CD4-positive, alpha-beta T cell treated with Interleukin-6 at 100 ng/mL for 8 hours (primary cell): ENCODE measurements at places on chromosomes 7 and 10.

GRCh38 chr10:30378201-30378995 is 29.3 kb upstream of the MTPAP start:
- DNase-seq: no peak

GRCh38 chr7:7428806-7429205 is 106.9 kb downstream of the COL28A1 start:
- no peak for DNase-seq

DNA sequence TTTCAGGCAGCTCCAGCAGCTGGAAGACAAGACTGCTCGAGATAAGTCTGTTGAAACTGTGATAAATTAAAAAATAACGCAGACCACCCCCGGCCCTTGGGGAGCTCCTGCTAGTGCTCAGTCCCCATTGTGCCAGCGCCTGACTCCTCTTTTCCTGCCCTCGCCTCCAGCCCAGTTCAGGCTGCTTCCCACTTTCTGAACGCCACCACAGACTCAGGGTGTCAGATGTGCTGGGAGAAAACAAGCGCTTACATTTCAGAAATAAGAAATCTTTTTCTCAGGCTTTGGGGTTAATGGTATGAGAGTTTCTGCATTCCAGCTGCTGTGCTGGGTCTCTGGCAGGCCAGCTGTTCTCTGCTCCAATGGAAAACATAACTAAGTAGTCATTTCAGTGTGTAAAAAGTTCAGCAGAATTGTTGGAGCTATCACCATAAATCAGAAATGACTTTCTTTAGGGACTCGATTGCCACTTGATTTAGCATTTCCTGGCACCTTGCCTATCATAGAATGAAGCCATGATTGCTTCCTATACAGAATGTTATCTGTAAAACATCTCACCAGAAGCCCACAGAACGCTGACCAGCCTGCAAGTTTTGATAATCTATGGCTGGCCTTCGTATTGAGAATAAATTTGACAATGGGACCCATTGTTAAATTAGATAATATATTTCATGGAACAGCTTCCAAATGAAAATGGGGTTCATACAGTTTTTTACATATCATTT is 257.0 kb upstream of the ZNF32 start:
- DNase-seq: no peak

GRCh38 chr7:22700559-22701002 is 26.4 kb upstream of the IL6 start:
- no peak for DNase-seq

DNA sequence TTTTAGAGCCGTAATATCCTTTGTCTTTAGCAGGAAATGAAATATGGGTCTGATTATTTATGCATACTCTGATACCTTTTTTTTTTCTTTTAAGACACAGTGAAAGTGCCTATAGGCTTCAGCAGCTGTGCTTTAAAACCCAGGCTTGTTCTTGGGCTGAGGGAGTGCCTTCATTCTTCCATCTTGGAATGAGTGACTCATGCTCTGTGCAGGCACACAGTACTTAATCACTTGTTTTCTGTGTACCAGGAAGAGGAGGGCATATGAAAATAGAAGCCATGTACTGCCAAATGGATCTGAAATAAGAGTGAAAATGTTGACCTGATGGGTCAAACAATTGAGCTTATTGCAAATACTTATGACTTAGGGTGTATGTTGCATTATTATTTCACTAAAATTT is 12.0 kb downstream of the INPP5F start:
- DNase-seq: no peak

DNA sequence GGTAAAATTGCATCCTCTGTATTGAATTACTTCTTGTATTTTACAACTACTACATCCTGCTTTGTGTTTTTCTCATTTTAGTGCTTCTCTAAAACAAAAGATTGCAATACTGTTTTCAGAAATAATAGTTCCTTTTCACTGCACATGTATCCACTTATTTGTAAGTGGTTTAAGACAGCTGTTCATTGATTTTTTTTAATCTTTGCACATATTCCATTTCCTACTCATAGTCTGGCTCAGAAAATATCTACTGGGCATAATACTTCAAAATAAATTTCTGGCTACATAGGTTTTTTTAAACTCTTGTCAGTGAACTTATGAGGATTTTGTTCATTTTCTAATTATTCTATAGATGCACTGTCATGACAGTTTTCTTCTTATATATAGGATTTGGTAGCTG is 54.8 kb downstream of the SND1 start:
- DNase-seq: no peak

DNA sequence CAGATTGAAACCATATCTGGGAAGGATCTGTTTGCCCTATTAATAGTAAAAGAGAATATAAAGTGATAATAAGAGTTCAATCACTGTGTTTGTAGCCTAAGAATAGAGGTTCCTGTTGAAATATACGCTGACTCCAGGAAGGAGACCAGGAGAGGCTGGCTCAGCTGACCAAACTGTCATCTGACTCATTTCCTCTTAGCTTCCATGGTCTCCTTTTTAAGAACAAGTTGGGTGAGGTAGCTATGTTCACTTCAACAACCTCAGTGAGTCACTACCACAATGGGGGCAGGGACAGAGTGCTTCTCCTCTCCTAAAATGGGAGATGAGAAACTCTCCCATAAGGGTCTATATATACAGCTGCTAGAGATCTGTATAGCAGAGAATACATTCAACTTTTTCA is 543.3 kb downstream of the CALN1 start:
- DNase-seq: no peak

GRCh38 chr7:131131012-131131745 is 196.5 kb upstream of the MKLN1 start:
- DNase-seq: no peak

- DNase-seq: no peak
Measured at GRCh38 chr7:152882576-152883310, 123.2 kb downstream of the ACTR3B start.

DNA sequence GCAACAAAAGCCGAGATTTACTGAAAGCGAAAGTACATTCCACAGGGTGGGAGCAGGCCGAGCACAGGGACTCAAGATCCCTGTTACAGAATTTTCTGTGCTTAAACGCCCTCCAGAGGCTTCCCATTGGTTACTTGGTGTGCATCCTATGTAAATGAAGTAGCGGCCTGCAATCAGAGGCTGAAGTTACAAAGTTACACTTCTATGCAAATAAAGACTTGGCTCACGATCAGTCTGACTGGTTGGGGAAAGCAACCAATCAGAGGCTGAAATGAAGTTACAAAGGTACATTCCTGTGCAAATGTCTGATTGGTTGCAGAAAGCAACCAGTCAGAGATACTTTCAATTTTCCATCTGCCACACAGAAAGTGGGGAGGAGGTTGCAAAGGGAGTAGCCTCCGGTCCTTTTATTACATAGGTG is 4.1 kb downstream of the ACBD7 start:
- DNase-seq: peak; percentile 34

DNA sequence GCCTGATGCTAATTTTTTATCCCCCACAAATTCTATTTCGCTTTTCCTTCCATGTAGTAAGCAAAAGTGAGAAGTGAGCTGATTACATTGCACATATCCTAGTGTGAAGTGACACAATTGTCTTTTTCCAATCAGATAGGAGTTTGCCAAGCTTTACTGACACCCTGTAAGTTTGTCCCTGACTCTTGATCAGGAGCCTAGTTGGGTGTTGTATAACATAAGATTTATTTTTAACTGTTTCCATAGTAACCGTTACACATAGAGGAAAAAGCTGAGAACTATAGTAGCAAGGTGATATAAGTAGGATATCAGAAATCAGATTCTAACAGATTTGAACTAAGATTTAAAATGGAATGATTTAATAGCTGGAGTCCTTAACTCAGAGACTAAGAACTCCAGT is 31.2 kb downstream of the EXOC4 start:
- no peak for DNase-seq

GRCh38 chr7:128388145-128388485 is 21.7 kb downstream of the IMPDH1 start:
- DNase-seq: no peak

GRCh38 chr10:28012990-28013515 is 14.2 kb upstream of the ODAD2 start:
- DNase-seq: no peak

GRCh38 chr7:73971704-73972341 is 56.1 kb upstream of the ELN start:
- no peak for DNase-seq

DNA sequence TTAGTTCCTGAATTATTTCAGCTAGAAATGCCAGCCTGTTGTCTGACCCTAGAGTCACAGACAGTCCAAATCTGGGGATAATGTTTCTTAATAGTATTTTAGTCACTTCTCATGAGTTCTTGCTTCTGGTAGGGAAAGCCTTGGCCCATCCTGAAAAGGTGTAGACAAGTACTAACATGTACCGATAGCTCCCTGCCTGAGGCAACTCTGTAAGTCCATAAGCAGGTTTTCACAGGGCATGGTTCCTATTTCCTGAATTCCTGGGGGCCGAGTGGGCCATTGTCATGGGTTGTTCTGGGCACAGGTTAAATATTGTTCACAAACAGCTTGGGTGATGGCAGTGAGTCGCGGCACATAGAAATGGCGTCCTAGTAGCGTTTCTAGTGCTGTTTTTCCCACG is 3.1 kb upstream of the ZNF117 start:
- DNase-seq: no peak

- no peak for DNase-seq
Measured at GRCh38 chr7:26321435-26321834, 29.8 kb downstream of the SNX10 start.

GRCh38 chr10:68756246-68756645 is 35.2 kb downstream of the CCAR1 start:
- DNase-seq: no peak

GRCh38 chr7:156640949-156641485 is 443 bp downstream of the RNF32 start:
- peak; percentile 31 for DNase-seq

DNA sequence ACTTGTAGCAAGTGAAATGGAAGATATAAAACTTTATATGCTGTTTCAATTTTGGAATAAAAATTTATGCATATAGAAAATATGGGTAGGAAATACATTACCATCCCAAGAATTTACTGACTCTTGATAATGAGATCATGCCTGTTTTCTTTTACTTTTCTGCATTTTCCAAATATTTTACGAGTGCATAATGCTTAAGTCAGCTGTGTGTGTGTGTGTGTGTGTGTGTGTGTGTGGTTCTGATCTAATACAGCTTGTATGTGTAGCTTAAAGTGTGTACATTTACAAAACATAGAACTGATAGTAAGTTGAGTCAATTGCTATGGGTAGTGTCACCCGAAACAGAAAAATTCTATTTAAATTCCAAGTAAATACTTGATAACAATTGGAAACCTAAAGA is 315.9 kb upstream of the LRRN3 start:
- no peak for DNase-seq

GRCh38 chr10:14141283-14141682 is 189.4 kb downstream of the FRMD4A start:
- no peak for DNase-seq

- no peak for DNase-seq
Measured at GRCh38 chr7:151895008-151895630, 18.2 kb upstream of the PRKAG2 start.

DNA sequence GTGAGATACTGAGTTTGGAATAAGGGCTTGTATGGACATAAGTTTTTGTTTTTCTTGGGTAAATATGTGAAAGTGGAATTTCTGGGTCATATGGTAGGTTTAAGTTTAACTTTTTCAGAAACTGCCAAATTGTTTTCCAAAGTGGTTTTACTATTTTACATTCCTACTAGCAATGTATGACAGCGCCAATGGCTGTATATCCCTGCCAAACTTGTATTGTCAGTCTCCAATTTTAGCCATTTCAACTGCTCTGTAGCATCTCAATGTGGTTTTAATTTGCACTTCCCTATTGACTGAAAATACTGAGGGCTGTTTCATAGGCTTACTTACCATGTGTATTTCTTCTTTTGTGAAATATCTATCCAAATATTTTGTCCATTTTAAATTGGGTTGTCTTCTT is 90.5 kb upstream of the ZNF32 start:
- DNase-seq: no peak

- DNase-seq: no peak
Measured at GRCh38 chr10:62058896-62059216, 157.4 kb downstream of the ARID5B start.

DNA sequence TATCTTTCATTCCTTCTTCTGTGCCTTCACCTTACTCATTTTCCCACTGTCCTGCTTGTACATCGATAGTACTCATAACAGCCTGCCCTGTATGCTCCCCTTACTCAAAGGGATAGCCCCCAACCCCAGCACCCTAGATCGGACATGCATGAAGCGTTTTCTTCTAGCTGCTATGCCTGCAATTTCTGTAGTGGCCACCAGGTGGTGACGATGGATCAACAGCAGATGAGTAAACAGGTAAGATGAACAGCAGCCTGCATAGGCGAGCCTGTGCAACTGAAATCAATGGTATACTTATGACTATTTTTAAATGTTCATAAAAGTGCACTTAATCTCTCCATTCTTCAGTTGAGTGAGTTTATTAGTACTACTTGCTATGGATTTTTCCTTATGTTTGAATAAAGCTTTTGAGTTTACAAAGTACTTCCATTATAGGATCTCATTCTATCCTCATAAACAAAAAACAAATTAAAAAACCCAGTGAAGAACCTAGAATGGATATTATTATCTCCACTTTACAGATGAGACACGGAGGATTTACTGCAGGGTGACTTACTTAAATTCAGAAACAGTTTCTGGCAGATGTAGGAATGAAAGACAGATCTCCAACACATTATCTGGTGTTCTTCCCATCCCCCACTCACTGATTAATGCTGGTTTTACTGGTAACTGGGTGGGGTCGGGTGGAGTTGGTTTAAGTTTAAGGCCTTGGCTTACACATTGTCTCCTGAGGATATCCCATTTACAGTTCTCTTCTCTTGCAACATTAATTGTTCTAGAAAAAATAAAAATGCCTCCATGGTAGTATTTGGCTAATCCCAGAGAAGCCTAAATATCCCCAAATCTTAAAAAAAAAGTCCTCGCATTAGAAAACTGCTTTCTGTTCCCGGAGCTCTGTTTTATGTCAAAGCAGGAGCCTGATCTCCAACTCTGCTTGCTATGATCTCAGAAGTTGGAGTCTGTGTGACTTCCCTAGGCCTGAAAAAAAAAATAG is 222.1 kb downstream of the GLI3 start:
- DNase-seq: no peak

DNA sequence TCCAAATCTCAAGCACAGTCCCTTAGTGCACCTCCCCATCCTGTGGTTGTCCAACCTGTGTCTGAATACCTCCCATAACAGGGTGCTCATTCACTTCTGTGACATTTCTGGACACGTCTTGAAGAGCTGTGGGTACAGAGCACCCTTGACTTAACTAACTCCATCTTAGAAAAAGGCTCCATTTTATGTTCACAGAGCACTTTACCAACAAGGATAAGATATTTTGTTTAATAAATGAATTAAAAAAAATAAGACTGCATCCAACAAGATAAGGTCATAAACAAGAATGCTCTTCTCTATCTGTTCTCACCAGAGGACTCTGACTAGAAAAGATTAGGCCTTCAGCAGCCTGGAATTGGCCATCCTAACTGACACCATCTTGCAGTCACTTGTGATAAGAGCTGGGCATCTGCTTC is 335.2 kb upstream of the ZNF32 start:
- DNase-seq: no peak

GRCh38 chr7:39952803-39953202 is 2.7 kb downstream of the CDK13 start:
- DNase-seq: no peak
